ENCODE measurements at places on chromosomes 5 and 9.

- peaks cover 86% of the 10 kb centered on the region for H3K36me3 ChIP-seq
- no peak overlapping the region for H3K27ac ChIP-seq
- no peak overlapping the region for H3K4me3 ChIP-seq
- DNase-seq, result no peak
Observed at GRCh38 chr9:133054966-133055365, 6.8 kb upstream of the CEL start.

GRCh38 chr9:121557581-121558447 lies 58.2 kb upstream of the GGTA1 start:
- peaks cover 10% of the 10 kb centered on the region for H3K4me1 ChIP-seq
- no peak overlapping the region for H3K4me3 ChIP-seq
- no peak for DNase-seq
- peaks cover 15% of the 10 kb centered on the region for H3K27me3 ChIP-seq
- no peaks in the 10 kb centered on the region for H3K36me3 ChIP-seq
- no peak overlapping the region for H3K27ac ChIP-seq

GRCh38 chr9:99296291-99296951 lies 74.3 kb downstream of the SEC61B start:
- DNase-seq, result peak; percentile 55
- no peaks in the 10 kb centered on the region for H3K36me3 ChIP-seq
- peaks cover 3% of the 10 kb centered on the region for H3K4me1 ChIP-seq
- H3K4me3 ChIP-seq, result no peak overlapping the region
- H3K27me3 ChIP-seq, result peaks cover 14% of the 10 kb centered on the region

- no peak overlapping the region for H3K27ac ChIP-seq
- peaks cover 59% of the 10 kb centered on the region for H3K27me3 ChIP-seq
- no peak overlapping the region for H3K4me3 ChIP-seq
- H3K4me1 ChIP-seq, result no peaks in the 10 kb centered on the region
- DNase-seq, result no peak
Observed at GRCh38 chr5:35436400-35437057, 181.1 kb upstream of the SPEF2 start.

DNA sequence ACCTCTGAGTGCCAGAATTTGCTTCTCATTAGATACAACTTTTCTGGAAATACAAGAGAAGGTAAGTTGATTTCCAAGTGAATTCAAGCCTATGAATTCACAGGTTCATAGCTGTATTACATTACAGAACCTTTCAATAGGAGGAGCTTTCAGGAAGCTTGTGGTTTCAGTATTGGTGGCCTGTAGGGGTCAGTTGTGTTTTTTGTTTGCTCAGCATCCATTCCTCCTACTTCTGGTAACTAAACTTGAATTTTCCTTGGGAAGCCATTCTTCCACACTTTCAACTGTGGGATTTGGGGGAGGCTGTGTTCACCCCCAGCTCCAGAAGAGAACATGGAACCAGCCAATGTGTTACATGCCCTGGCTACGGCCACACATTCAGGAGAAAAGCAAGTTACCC lies 5.6 kb upstream of the CYSTM1 start:
- H3K27me3 ChIP-seq, result no peaks in the 10 kb centered on the region
- H3K4me1 ChIP-seq, result peaks cover 5% of the 10 kb centered on the region
- DNase-seq, result no peak
- no peak overlapping the region for H3K27ac ChIP-seq
- H3K4me3 ChIP-seq, result no peak overlapping the region
- no peaks in the 10 kb centered on the region for H3K36me3 ChIP-seq

GRCh38 chr5:107219993-107220392 lies 450.7 kb downstream of the EFNA5 start:
- no peaks in the 10 kb centered on the region for H3K4me1 ChIP-seq
- no peak overlapping the region for H3K4me3 ChIP-seq
- no peak overlapping the region for H3K27ac ChIP-seq
- H3K27me3 ChIP-seq, result no peaks in the 10 kb centered on the region

- no peak overlapping the region for H3K4me3 ChIP-seq
- H3K27me3 ChIP-seq, result no peaks in the 10 kb centered on the region
- no peak overlapping the region for H3K27ac ChIP-seq
- no peaks in the 10 kb centered on the region for H3K4me1 ChIP-seq
- no peak for DNase-seq
Observed at GRCh38 chr5:18105449-18105848, 471.2 kb downstream of the TAF11L14 start.

DNA sequence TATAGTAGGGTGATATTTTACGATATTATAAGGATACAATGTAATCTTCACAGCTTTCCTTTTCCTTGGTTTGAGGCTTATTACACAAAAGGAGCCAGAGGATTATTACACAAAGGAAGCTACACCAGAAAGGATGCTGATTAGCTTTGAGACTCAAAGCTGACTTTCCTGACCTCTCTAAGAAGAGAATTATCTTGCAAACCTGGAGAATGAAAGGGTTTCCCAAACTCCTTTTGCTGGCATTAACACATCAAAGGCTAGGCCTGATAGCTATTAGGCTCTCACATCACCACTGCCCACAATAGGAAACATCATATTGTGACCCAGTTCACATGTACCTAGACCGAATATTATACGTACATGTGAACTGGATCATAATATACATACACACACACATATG lies 34.2 kb upstream of the CHD1 start:
- H3K36me3 ChIP-seq, result no peaks in the 10 kb centered on the region
- no peaks in the 10 kb centered on the region for H3K4me1 ChIP-seq
- no peak for DNase-seq

DNA sequence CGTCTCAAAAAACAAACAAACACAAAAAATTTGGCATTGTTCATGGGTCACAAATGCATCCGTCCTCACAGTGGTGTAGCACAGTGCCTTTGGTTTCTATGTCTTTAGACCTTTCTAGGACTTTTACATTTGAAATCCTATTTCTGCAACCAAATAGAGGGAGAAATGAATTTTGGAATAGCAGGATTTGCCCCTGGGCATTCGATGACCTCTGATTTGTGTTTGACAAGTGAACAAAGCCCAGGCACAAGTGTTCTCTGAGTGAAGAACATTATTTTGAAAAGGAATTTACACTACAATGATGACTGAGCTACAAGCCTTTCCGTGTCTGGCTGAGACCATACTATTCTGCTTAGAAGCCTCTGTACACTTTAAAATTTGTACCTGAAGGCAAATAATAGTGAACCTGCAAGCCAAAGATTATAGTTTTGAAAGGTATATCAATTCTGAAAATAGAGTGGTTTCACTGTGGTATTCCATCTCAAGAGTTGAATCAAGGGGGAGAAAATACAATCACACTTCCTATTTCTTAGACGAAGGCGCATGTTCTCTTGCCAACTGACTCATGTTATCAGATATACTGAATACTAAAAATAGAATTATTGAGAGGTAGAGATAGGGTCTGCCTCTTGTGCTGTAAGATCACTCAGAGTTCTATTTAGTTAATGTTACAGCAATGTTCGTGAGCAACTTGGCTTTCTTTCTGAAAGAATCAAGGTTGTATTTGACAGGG lies 297.6 kb downstream of the KDM4C start:
- no peak for DNase-seq
- peaks cover 68% of the 10 kb centered on the region for H3K36me3 ChIP-seq
- no peak overlapping the region for H3K27ac ChIP-seq
- H3K4me3 ChIP-seq, result no peak overlapping the region
- H3K27me3 ChIP-seq, result no peaks in the 10 kb centered on the region

DNA sequence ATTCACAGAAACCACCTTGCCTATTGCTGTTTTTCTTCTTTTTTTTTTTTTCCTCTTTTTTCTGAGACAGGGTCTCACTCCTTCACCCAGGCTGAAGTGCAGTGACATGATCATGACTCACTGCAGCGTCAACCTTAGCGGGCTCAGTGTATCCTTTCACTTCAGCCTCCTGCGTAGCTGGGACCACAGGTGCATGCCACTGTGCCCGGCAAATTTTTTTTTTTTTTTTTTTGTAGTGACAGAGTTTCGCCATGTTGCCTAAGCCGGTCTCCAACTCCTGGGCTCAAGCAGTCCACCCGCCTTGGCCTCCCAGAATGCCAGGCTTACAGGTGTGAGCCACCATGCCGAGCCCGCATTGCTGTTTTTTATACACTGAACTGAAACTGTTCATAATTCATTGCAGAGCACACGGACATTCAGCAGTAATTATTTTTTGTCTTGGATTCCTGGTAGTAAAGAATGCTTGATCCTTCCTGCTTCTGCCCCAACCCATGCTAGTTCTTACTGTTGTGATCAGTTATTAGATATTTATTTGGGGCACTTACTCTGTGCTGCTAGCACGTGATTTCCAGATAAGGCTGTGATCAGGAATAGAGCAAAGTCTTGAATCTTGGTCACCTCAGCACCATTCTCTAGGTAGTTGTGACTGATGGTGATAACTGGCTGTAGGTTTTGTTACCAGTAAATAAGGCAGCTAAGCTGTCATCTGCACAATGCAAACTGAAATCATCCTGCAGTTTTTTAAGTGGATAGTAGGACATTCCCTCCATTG lies 14.0 kb downstream of the MAP3K1 start:
- DNase-seq, result peak; percentile 65
- peaks cover 94% of the 10 kb centered on the region for H3K4me1 ChIP-seq
- H3K27me3 ChIP-seq, result no peaks in the 10 kb centered on the region
- peaks cover 6% of the 10 kb centered on the region for H3K36me3 ChIP-seq
- peak overlapping the region; percentile 80 for H3K4me3 ChIP-seq

DNA sequence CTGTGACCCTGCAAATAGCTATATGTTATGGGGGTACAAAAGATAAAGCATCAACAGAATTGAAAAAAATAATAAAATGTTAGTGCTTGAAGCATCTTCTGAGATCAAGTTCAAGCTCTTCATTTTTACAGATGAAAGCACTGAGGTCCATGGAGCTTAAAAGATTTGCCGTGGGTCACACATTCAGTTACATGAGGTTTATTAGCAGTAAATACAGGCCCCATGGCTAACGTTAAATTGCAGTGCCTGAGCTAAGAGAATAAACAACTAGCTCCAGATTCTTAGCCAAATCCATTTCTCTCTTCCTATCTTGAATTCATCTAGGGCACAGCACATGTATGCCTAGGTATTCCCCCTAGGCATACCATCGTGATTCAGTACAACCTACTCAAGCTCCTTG lies 2052.7 kb upstream of the C9orf72 start:
- H3K27me3 ChIP-seq, result no peaks in the 10 kb centered on the region
- no peaks in the 10 kb centered on the region for H3K36me3 ChIP-seq
- no peaks in the 10 kb centered on the region for H3K4me1 ChIP-seq
- H3K27ac ChIP-seq, result no peak overlapping the region
- no peak for DNase-seq

GRCh38 chr5:81908044-81908443 lies 63.8 kb upstream of the ATG10 start:
- no peak overlapping the region for H3K4me3 ChIP-seq
- no peaks in the 10 kb centered on the region for H3K27me3 ChIP-seq
- no peak overlapping the region for H3K27ac ChIP-seq
- no peak for DNase-seq
- H3K36me3 ChIP-seq, result no peaks in the 10 kb centered on the region

- H3K4me3 ChIP-seq, result no peak overlapping the region
- DNase-seq, result no peak
- H3K4me1 ChIP-seq, result no peaks in the 10 kb centered on the region
- H3K36me3 ChIP-seq, result no peaks in the 10 kb centered on the region
- no peak overlapping the region for H3K27ac ChIP-seq
Observed at GRCh38 chr9:91935066-91935749, 14.8 kb downstream of the ROR2 start.

GRCh38 chr5:179215576-179215975 lies 129.7 kb downstream of the ADAMTS2 start:
- no peak overlapping the region for H3K27ac ChIP-seq
- no peak for DNase-seq
- H3K4me3 ChIP-seq, result no peak overlapping the region
- H3K27me3 ChIP-seq, result peaks cover 3% of the 10 kb centered on the region

DNA sequence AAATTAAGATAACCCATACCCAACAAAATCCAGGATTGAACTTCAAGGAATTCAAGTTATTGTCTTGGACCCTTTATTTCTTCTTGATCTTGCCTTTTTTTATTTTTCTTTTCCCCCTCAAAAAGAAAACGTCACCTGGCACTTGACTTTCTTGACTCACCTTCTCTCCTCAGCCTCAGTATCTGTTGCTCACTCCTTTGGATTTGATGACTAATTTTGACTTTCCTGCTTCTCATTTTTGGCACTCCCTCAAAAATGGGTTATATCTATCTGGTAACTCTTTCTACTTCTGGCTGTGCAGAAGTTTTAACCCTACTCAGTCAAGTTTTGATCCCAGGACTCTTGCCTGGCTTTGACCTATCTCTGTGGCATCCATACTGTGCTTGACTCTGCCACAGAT lies 66.6 kb upstream of the SPATA31D4 start:
- no peaks in the 10 kb centered on the region for H3K27me3 ChIP-seq
- no peak overlapping the region for H3K27ac ChIP-seq
- DNase-seq, result no peak
- no peaks in the 10 kb centered on the region for H3K36me3 ChIP-seq
- H3K4me1 ChIP-seq, result no peaks in the 10 kb centered on the region

GRCh38 chr9:7147121-7148090 lies 389.6 kb downstream of the KDM4C start:
- H3K4me1 ChIP-seq, result peaks cover 39% of the 10 kb centered on the region
- no peak overlapping the region for H3K4me3 ChIP-seq
- no peak for DNase-seq

DNA sequence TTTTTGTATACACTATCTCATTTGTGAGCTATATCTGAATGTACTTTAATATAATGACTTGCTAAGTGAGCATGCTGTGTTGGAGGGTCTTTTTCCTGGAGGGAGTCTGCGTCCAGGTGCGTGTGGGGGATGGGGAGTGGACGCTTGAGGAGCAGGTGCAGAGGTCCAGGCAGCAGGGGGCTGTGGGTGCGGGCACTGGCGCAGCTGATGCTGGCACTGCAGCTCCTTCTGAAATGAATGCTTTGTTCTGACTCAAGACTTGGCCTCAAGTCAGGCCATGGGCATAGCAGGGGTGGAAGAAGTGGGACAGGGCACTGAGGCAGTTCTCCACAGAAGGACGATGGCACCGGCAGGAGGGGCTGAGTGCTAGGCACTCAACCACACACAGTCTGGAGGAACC lies 165.7 kb upstream of the IRX1 start:
- H3K27ac ChIP-seq, result no peak overlapping the region
- peaks cover 3% of the 10 kb centered on the region for H3K27me3 ChIP-seq
- H3K4me3 ChIP-seq, result no peak overlapping the region
- no peaks in the 10 kb centered on the region for H3K4me1 ChIP-seq
- no peaks in the 10 kb centered on the region for H3K36me3 ChIP-seq

GRCh38 chr5:11564706-11565105 lies 339.5 kb downstream of the CTNND2 start:
- H3K4me3 ChIP-seq, result no peak overlapping the region
- H3K4me1 ChIP-seq, result no peaks in the 10 kb centered on the region
- DNase-seq, result no peak
- H3K36me3 ChIP-seq, result no peaks in the 10 kb centered on the region
- no peak overlapping the region for H3K27ac ChIP-seq
- no peaks in the 10 kb centered on the region for H3K27me3 ChIP-seq

- peaks cover 91% of the 10 kb centered on the region for H3K36me3 ChIP-seq
- H3K27me3 ChIP-seq, result no peaks in the 10 kb centered on the region
- peak; percentile 24 for DNase-seq
- H3K4me3 ChIP-seq, result no peak overlapping the region
Observed at GRCh38 chr5:1470762-1471211, 25.5 kb upstream of the SLC6A3 start.

- no peak overlapping the region for H3K4me3 ChIP-seq
- H3K27ac ChIP-seq, result peak overlapping the region; percentile 85
- DNase-seq, result peak; percentile 50
- peaks cover 98% of the 10 kb centered on the region for H3K36me3 ChIP-seq
Observed at GRCh38 chr5:134141331-134142050, 27.0 kb downstream of the TCF7 start.
